Stimulated activated CD4-positive, alpha-beta T cell treated with anti-CD3 and anti-CD28 coated beads, Interleukin-15, amount 100 ng/mL, for 1 hour (primary cell): ENCODE measurements at places on chromosomes 2 and 18.

DNA sequence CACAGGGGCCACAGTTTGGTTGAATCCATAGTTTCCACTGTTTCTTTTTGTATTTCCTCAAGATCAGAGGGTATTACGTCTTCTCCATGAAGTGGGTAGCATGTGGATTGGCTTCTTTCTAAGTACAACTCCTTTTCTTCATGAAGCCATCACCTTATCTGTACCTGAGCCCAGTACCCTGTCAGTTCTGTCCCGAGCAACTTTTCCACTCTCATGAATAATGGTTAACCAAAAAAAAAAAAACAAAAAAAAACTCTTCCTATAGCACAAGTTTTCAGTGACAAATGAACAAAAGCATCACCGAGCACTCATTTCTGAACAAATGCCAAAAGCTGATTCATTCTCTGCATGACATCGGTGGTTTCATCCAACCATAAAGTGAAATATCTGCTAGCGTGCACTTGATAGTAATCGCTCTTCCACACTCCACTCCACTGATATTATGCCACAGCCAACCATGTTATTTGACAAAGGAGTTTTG, 53.0 kb upstream of the CCDC150 start:
- DNase-seq = no peak

DNA sequence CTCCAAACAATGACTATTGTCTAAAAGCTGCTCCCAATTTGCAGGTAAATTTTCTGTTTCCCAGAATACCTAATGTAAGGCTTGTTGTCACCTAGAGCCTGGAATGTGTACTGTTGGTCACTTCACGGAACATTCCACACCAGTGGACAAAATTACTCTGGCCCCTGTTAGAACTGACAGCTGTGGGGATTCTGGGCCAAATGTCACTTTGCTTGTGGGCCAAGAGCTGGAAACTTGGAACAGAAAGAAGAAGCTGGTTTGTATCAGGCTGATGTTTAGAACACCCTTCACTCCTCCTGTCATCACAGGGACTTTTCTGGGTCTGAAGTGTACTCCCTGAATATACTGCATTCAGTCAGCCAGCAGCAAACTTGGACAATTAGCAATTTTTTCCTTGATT, 495.6 kb upstream of the SYT4 start:
- DNase-seq = no peak

DNA sequence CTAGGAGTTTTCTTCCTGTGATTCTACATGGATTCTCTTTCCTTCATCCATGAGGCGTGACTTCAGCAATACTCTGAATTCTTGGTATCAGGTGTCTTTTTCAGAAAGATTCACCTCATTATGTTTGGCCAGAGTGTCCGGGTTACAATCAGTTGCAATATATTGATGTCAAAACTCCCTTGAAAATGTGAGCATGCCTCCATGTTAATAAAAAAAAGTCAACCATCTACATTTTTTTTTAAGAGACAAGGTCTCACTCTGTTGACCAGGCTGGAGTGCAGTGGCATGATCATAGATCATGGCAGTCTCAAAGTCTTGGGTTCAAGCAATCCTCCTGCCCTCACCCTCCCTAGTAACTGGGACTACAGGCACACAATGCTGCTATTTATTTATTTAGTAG, 80.9 kb upstream of the NEUROD1 start:
- DNase-seq = no peak

DNA sequence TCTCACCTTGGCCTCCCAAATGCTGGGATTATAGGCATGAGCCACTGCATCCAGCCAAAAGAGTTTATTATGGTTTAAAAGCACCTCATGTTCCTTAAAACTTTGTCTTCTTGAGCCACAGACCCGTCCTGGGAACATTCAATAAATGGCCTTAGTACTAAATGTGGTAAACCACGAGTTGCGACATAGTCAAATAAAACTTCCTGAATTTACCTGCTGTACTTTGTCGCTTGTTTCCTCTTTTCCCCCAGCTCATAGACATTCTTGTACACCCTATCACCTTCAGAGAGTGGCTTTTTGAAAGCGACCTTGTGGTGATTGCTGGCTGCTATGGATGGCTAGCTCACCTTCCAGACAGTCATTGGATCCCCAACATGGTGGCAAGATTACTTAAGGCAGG, 310.4 kb downstream of the LRRTM1 start:
- no peak for DNase-seq

- DNase-seq = no peak
Observed at GRCh38 chr2:201704536-201704935, 6.1 kb upstream of the MPP4 start.

GRCh38 chr2:177325554-177325953, 61.0 kb upstream of the NFE2L2 start:
- DNase-seq = no peak

GRCh38 chr2:12722447-12723316, 5.9 kb downstream of the TRIB2 start:
- DNase-seq = no peak

GRCh38 chr18:11368020-11368419, 218.7 kb upstream of the PIEZO2 start:
- no peak for DNase-seq

- DNase-seq = no peak
Observed at GRCh38 chr2:127698553-127699355, 2.5 kb upstream of the SFT2D3 start.

DNA sequence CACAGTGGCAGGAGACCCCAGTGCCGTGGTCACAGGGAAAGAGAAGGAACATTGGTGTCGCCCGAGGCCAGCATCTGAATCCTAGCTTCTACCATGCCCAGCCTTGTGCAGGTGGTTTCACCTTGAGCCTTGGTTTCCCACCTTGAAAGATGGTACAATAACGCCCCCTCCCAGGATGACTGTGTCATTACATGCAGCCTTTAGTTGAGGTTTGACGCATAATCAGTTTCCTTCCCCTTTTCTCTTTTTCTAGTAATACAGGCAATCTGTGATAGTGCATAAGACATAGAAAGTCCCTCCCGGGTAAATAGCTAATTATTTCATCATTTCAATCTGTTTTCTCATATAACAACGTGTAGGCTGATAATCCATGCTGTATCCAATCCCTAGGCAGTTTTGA, 29.8 kb upstream of the ZNF407 start:
- no peak for DNase-seq

- DNase-seq = no peak
Observed at GRCh38 chr2:177952151-177952550, 120.4 kb downstream of the PDE11A start.

DNA sequence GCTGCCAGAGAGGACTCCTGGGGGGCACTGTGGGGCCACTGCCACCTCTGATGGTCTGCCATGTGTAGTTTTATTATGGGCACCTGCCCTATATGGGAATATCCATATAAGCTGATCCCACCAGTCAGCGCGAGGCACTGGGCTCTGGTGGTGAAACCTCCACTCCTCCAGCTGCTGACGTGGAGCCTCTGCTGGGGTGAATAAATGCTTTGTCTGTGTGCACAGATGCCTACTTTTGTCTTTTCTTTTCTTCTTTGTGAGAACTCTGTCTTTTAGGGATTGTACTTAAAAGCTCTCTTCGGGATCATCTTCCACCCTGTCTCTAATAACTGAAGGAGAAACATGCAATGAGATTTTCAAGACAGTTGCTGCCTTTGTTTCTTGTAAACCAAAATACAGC, 68.9 kb upstream of the NCK2 start:
- no peak for DNase-seq

GRCh38 chr2:169977530-169977929, 150.3 kb downstream of the UBR3 start:
- DNase-seq = no peak

DNA sequence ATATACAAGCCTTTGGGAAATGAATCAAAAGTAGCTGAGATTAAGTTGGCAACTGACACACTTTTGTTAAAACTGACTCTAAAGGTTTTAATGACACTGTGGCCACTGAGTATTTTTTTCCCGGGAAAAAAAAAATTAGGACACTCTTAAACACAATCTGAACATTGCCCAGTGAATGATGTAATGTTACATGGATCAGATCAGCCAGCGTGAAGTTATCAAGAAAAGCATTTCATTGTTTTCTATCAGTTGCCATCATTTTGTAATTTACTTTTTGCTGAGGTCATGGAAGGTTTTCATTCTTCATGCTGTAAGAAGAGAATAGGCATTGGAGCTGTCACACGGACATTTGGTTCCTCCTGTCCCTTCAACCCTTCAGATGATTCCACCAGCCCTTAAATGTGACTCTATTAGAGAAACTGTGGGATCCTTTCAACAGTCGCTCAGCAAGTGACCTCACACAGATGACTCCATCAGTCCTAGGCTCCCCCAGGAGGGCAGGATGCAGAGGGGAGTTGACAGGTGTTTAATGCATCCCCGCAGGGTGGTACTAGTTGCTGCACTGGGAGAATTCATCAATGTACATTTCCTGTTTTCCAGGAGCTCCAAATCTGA, 164.2 kb downstream of the MGAT5 start:
- DNase-seq = no peak

DNA sequence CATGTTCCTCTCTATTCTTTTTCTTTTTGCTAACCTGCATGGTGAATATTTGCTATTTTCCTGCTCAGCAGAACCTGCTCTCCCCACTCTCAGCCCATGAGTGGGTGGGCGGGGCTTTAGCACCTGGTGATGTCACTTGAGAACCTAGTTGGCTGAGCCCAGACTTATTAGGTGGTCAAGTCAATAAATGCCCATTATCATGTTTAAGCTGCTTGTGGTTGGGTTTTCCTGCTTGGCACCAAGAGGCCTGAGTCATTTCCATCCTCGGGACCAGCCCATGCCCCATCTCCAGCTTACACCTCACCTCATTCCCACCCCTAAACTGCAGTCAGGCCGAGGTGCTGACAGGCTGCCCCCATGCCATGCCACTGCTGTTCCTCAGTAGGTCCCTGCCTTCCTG, 226.6 kb downstream of the ANKRD30B start:
- no peak for DNase-seq

DNA sequence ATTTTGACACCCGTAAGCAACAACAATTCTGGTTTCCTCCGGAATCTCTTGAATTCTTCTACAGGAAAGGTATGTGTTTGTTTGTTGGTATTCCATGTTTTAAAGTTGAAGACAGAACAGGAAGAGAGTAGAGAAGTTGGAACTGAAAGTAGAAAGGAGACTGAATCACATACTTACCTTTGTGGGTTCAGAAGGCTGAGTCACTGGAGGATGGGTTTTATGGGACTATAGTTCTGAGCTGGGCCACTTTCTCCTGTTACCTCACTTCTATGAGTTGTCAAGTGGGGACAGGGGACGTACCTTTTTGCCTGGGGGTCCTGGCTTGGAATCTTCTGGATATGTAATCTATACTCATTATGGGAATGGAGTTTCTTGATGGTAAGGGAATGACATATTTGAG, 40.9 kb downstream of the KDM3A start:
- DNase-seq = no peak

DNA sequence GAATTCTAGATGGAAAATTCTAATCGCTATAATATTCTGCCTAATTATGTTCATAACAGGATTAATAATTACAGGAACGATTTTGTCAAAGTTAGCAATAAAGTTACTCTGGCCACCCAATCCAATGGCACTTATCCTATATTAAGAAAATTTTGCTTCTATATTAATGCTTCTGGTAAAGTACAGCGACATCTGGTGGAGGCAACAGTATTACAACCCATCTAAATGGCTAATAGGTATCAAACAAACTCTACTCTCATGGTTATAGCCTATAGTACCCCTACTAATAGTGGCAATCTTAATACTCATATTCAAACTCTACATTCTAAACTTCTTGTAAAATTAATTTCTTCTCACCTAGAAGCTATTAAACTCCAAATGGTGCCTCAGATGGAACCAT, 1084.7 kb upstream of the LRRTM1 start:
- no peak for DNase-seq

DNA sequence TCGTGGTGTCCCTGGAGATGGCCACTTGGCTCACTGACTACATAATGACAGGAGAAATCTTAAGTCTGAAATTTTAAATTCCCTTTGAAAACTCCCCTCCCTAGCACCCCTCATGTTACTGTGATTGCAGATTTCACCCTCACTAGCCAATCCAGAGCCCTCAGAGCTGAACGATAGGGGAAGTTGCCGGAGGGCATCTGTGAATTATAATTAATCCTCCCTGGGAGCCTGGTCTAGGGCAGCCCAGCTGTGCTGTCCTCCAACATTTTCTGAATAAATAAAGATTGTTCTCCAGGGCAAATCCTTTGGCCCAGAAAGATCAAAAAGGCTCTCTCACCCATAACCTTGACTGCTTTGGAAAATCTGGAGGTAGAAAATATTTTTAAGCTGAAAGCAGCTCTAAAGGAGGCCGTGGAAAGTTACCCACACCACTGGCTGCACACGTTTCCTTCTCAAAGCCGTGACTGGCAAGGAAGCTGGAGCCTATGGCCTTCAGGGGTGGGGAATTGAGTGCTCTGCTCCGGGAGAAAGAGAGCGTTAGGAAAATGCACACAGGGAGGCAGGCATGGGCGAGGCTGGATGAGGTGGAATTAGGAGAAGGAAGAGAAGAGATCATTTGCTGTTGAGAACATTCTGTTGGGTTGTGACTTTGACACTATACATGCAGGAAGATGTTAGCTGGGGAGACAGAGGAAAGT, 68.9 kb upstream of the CNGA3 start:
- DNase-seq = no peak

- no peak for DNase-seq
Observed at GRCh38 chr2:184692141-184692734, 93.9 kb downstream of the ZNF804A start.
